ENCODE measurements at places on chromosomes 5 and 9. TPM values are rescaled to one million over a fixed set of nuclear protein-coding genes. Genes with fewer than 3 reads are reported as not detected.
A peak's percentile ranks its signal among the peaks of the same experiment; 100 is the strongest.

- no peak for DNase-seq
Observed at GRCh38 chr9:549455-549997, 292.0 kb upstream of the DMRT1 start.

DNA sequence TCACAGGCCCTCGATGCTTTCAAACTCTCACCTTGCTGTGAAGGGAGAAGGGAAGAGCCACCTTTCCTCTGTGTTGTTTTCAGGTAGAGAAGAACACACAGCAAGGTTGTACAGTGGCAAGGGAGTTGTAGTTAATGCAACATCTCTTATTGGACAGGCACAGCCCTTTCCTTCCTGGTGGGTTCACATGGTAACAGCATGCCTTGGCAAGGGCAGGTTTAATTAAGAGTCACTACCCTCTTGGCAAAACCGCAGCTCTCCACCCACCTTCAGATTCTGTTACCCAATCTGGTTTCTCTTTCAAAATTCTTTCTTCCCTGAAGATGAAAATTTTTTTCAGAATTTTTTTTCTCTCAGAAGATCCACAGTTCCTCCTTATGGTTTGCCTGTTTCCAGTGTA is 253.1 kb downstream of the TLR4 start:
- DNase-seq = peak; percentile 71

GRCh38 chr9:83029531-83030137 is 33.3 kb downstream of the RASEF start:
- peak; percentile 73 for DNase-seq

Gene TRPM3
- 0.17 TPM for total RNA-seq

Measured in mammary epithelial cell (primary cell).